ENCODE measurements at places on chromosomes 11 and 22.

DNA sequence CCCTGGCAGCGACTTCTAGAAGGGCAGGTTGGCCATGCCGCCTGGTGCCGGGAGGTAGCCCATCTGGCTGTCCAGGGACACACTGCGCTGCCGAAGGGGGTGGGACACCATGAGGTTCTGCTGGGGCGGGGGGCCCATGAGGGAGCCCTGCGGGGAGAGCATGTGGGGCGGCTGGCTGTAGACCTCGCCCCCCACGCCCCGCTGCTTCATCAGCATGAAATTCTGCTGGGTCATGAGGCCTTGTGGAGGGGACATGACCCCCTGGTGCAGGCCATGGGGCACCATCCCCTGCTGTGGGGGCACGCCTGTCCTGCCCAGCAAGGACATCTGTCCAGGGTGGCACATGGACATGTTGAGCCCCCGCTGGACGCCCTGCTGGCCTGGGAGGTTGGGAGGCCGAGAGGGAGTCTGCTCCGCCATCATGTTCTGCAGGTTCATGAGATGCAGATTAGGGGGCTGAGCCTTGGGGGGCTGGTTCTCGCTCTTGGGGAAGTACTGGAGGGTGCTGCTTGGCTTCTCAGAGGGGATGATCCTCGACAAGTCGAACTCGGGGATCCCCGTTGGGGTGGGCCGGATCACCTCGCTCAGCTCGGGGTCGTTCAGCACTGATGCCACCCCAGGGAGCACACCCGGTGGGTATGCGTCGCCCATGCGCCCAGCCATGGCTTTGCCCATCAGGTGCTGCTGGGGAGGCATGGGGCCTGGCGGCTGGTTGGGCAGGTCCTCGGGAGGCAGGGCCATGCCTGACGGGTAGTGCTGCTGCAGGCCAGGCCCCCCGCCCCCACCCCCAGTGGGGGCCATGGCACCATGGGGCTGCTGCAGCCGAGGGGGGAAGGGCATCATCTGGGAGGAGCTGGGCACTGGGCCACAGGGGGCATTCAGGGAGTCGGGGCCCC is 15.0 kb downstream of the CXCR5 start:
- DNase-seq, result no peak

- no peak for DNase-seq
Measured at GRCh38 chr22:31604746-31605705, 57.0 kb downstream of the PISD start.

GRCh38 chr22:49576241-49577141 is 251.2 kb downstream of the BRD1 start:
- DNase-seq, result no peak

DNA sequence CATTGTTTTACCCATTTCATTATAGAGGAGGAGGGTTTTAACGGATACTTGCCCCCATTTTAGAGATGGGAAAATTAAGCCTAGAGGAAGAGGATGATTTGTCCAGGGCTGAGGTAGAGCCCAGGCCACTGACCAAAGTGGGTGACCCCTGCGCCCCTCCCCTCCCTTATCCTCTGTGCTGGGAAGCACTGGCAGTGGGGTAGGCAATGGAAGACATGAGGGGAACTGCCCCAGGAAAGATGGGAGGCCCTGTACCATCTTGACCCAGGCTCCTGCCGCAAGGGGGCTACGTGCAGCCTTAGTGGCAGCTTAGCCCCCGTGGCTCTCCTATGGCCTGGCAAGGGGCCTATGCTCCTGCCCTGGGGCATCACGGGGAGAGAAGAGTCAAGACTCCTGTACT is 76.4 kb upstream of the MYOD1 start:
- no peak for DNase-seq

DNA sequence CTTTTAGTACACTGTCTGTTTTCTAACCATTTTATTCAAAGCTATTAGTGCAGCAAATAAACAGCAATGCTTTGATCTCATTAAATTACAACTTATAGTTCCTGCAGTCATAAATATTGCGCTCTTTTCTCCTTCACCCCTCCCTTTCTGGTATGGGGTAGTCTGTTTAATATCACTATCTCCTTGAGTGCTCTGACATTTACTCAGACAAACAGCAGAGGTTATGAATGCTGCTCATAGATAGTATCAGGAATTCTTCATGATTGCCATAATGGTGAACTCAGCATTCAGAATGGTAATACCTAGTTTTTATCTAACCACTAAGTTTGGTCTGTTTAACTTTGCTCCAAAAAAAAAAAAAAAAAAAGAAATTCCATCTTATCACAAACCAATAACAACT is 87.4 kb downstream of the EIF3M start:
- DNase-seq, result no peak

- DNase-seq, result no peak
Measured at GRCh38 chr22:30481711-30482110, 9.9 kb upstream of the SEC14L3 start.

DNA sequence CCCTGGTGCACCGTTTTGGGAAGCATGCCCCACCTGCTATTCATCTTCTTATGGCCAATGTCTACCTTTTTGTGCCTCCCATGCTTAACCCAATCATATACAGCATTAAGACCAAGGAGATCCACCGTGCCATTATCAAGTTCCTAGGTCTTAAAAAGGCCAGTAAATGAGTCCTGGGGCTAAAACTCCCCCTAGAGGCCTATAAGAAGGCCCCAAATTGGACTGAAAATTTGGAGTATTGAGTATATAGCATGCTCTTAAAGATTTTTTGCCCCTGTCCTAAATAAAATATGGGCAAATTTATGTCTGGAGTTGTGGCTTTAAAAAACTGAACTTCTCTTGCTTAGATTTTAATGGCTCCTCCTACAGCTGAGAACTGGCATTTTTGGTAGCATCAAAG is 6.6 kb downstream of the OR51M1 start:
- no peak for DNase-seq

GRCh38 chr11:121575250-121575962 is 122.6 kb upstream of the SORL1-AS1 start:
- no peak for DNase-seq

DNA sequence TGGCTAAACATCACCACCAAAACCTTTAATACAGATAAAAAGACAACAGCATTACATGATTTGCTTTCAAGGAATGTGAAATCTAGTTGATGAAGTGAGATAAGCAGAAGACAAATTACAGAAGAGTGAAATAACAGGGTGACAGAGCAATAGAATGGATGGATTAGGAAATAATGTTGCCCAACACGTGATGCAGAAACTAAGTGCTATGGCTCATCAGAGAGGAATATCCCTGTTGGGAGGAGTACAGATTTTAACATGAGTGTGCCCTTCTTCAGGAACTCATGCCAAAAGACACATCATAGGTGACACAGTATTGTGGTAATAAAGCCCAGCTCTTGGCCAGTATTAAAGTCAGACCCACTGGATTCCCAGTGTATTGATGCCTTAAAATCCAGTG is 176.6 kb upstream of the RAG2 start:
- no peak for DNase-seq

GRCh38 chr11:85094795-85095194 is 532.3 kb downstream of the DLG2 start:
- no peak for DNase-seq

GRCh38 chr22:40397396-40397795 is 27.0 kb downstream of the SGSM3 start:
- DNase-seq, result no peak

GRCh38 chr22:41382098-41382578 is 396 bp downstream of the TEF start:
- peak; percentile 36 for DNase-seq

DNA sequence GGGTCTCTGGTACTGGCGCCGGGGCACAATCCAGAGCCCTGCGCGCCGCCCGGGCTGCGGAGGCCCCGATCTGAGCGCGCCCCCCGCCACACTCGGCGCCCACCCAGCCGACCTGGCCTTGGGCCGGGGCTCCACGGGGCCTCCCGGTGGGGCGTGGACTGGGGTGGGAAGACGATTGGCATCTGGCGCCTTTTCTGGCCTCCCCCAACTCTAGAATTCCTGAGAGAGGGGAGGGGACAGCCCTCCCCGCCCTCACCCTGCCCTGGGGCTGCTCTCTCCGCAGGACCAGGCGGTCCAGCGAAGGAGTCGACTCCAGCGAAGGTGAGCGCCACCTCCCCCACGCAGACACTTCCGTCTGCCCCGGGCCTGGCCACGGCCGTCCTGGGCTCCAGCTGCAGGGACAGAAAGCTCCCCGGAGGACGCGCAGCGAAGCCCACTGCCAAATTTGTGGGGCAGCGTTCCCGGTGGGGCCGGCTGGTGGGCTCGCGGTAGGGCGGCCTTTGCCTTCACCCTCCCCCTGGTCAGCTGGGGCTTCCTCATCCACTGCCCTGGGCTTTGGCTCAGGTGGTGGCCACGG is 593 bp downstream of the SSH3 start:
- no peak for DNase-seq

DNA sequence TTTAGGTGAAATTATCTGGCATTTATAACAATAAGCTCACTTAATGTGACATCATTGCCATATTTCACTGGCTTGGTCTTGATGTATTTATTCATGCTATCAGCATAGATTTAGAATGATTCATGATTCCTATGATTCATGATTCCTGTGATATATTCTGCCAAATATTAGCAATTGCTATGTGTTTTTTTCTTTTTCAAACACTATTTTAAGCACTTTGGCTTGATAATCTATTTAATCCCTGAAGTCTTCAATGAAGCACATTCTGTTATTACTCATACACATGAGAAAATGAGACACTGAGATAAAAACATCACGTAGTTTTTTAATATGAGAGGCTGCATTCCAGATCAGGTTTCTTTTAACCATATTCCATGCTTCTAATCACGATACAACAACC is 78.5 kb downstream of the LUZP2 start:
- DNase-seq, result no peak

DNA sequence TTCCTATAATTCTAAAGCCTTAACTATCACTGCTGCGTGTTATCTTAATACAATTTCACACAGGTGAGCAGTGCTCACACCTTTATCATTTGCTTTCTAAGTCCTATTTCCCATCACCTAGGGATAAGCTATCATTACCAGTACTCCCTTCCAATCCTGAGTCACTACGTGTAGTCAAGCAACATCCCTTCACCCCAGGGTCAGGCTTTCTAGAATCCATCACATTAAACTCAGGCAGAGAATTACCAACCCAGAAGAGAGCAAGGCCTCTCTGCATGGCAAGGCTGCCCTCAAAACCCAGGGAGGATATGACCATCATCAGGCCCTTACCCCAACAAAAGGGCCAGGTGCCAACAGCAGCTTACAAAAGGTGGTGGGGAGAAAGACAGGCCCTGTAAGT is 9.8 kb downstream of the PACSIN2 start:
- no peak for DNase-seq

- no peak for DNase-seq
Measured at GRCh38 chr22:35736166-35736565, 18.5 kb downstream of the APOL5 start.

DNA sequence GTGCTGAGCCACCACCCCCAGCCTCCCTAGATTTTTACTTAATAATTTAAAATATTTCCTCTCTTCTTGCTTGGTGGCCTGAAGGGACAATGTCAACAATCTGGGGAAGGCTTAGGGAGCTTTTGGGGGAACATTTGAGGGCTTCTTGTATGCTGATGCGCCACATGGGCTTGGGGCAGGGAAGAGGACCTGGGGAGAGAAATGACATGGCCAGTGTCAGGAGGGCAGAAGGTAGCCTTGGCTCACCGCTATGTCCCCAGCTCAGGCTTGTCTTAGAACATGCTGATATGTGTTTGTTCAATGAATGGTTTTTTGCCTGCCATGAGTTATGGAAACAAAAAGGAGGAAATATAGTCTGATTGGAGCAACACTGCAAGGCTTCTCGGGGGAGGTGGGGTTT is 51.6 kb downstream of the ST14 start:
- no peak for DNase-seq

DNA sequence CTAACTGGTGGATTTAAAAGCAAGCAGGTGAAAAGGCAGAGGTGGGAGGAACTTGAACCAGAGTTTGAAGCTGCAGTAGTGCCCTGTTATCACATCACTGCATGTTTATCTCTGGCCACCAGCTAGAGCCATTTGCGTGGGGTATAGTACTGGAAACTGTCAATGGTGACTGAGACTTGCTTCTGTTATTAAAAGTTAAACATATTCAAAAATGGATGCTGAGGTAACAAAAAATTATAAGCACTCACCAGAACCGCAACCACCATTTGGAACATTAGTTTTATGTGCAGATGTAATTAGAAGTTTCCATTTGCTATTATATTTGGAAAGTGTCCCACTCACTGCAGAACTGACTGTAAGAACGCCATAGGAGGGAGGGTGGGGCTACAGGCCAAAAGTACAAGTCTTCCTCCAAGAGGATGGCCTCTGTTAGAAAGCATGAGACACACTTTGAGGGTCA is 1.2 kb upstream of the CD59 start:
- no peak for DNase-seq

DNA sequence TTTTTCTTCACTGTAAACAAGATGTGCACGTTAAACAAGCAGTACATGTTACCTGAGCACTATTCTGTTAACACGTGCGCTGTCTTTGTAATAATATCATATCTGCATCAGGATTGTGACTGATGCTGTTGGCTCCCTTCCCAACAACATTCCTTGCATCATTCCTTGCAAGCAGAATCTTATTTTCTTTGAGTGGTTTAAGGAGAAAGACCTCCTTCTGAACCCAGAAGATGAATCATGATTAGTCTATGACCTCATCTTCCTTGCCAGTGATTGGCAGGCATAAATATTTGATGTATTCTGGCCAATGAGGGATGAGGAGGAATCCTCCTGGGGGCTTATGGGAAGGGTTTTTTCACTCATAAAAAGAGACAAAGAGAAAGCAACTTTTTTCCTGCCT is 46.2 kb downstream of the C11orf71 start:
- no peak for DNase-seq

GRCh38 chr11:117701781-117702180 is 95.2 kb downstream of the DSCAML1 start:
- DNase-seq, result no peak

- DNase-seq, result no peak
Measured at GRCh38 chr22:36339171-36340065, 48.3 kb downstream of the MYH9 start.

DNA sequence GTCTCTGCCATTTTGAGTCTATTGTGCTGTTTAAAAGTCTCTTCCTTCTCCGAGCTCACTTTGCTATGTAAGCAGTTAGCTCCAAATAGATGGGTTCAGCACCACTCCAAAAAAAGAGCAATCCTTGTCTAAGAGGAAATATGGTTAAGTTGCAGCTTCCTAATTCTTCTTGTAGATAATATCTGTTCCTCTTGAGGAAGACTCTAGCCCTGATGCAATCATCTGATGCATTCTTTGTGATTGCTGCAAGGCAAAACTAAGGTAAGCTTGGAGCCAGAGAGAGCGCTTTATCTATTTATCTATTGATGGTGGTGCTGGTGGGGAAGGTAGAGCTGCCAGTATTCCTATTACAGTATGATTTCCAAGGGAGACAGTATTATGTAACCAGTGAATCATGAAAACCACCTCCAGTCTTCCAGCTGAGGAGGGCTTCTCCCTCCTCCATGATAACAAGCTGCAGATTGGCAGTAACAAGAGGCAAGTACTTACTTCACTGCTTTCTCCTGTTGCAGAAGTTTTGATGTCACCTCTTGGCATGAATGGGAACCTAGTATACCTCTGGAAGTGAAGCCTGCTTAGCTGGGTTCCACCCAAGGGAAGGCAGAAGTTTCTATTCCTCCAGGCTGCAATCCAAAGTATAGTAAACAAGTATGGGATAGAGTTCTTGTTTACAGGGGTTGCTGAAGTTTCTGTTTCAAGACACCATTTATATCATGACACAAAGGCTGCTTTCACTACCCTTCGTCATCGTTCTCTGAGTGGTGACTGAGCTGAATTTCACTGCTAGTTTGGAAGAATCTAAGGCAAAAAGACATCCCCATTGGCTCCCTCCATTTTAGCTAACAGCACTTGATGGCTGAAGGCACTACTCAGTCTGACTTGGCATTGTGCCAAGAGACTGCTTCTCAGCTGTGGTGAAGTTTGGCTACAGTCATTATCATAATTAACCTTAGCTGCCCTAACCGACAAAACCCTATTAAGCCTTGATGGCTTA is 49.7 kb downstream of the FDX1 start:
- no peak for DNase-seq

Measured in T-cell (primary cell).